ENCODE measurements at places on chromosomes 2 and 18.

- no peak for DNase-seq
Measured at GRCh38 chr2:101139495-101139894, 11.7 kb downstream of the TBC1D8 start.

DNA sequence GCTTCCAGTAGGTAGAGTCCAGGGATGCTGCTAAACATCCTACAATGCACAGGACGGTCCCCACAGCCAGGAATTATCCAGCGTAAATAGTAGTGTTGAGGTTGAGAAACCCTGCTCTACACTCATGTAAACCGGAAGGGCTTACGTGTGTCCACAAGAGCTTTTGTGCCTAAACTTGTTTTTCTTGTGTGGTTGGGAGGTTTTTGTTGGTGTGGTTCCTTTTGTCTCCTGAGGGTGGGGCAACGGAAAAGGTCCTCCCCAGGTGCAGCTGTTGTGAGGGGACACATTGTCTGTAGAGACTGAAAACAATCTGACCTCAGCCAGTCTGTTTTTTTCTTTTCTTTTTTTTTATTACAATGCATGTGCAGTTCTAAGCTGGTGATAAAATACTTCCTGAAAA is 72.7 kb upstream of the MGAT5 start:
- no peak for DNase-seq

DNA sequence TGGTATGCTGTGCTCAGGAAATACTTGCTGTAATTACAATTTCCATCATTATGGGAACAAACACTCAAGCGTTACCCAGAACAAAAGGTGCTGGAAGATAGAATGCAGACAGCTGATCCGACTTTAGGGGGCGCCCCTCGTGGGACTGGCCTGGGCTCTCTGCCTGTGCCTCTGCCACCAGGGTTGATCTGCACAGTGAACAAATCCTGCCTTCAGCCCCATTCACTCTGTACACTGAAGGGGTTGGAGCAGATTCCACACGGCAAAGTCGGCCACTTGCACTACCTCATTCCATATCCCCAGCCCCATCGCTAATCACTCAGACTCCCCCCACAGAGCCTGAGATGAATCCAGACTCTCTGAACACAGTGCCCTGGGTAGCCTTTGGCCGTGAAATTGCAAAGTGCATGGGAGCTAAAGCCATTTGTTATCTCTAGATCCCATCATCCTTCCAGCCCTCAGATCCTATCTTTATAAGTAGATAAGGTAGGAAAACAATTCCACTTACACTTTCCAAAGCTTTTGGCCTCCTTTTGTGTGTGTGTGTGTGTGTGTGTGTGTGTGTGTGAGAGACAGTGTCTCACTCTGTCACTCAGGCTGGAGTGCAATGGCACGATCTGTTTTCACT is 69.3 kb downstream of the INPP5D start:
- DNase-seq: no peak

- no peak for DNase-seq
Measured at GRCh38 chr2:216539120-216539519, 40.5 kb downstream of the RPL37A start.

DNA sequence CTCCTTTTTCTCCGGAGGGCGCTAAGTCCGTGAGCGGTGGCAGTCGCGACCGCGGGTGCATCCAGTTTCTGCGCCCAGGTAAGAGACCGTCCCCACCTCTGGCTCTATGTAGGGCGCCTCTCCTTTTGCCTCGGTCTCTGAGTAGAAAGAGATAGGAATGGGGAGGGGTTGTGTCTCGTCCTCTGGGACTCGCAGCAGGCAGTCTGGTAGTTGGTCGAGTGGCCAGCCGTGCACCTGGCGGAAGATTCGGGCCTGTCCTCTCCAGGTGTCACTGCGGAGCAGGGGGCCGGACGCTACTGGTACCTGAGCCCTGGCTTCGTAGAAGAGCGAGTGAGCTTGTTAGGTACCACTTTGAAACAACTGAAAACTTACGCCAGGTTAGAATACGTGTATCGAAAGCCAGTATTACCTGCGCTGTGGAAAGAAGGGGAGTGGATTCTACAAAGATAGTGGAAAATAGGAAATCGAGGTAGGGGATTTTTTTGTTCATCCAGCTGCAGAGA is 403 bp downstream of the MAP2 start:
- DNase-seq: no peak

DNA sequence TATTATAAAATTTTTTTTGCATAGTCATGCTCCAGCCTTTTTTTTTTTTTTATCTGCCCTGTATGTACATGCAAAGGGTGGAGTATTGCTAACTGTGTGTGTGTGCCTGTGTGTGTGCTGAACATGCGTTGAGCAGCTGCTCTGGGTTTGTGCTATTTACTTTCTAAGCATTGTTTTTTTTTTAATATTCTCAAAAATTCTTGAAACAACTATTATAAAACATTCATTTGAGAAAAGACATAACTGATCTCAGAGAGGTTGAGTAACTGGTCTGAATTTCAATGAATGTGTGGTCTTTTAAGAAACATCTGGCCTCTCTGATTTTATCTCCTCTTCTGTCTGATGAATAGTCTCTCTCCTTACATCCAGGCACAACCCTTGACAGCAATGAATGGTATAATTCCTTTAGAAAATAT is 366.0 kb upstream of the SLC14A2 start:
- DNase-seq: peak; percentile 47

DNA sequence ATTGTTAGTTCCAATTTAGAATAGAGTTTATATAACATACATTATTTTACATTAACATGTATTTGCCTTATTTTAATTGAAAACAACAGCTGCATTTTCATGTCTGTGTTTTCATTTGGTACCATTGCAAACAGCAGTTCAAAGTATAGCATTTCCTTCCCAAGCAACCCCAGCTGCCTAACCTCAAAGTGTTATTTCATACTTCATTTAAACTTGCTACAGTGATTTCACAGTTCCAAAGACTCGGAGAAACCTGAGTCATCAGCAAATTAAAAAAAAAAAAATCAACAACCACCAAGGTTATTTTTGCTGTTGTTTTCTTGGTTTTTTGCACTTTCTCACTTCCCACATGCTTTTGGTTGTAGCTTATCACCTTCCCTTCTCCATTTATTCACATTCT is 236.5 kb upstream of the SPHKAP start:
- no peak for DNase-seq

- no peak for DNase-seq
Measured at GRCh38 chr2:9548506-9548905, 7.1 kb downstream of the ADAM17 start.

DNA sequence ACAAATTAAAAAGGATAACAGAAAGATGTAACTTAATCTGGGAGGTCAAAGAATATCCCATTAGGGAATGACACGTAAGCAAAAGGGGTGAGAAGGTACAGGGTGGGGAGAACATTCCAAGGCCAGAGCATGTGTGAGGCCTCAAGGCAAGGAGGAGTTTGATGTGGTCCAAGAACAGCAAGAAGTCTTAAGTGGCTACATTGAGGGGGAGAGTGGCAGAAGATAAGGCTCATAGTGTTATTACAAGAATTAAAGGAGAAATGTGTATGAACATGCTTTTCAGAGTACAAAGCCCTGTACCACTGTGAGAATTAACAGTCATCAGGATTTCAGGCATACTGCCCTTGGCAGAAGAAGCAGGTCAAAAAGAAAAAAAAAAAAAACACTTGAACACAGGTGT is 174.4 kb upstream of the ERBB4 start:
- DNase-seq: no peak

GRCh38 chr2:225600444-225600843 is 200.9 kb downstream of the NYAP2 start:
- DNase-seq: peak; percentile 23

GRCh38 chr18:56257205-56257604 is 381.2 kb downstream of the TXNL1 start:
- DNase-seq: peak; percentile 63

- peak; percentile 99 for DNase-seq
Measured at GRCh38 chr2:101463911-101464641, 10.8 kb downstream of the RFX8 start.

DNA sequence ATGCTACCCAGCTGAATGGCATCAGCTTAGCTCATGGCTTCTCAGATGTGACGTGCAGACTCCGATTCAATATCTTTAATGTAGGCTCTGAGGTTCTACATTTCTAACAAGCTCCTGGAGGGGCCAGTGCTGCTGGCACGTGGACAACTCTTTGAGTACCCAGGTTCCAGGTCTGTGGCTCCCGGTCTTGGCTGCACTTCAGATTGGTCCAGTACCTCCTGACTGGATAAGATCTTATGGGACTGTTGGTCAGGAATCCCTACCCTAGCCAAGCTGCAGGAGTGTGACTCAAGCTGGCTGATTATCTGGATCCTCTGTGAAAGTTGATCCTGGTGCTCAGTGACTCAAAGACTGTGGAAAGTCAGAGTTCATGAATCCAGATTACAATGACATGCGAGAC is 222.1 kb downstream of the ANKRD30B start:
- DNase-seq: peak; percentile 42

DNA sequence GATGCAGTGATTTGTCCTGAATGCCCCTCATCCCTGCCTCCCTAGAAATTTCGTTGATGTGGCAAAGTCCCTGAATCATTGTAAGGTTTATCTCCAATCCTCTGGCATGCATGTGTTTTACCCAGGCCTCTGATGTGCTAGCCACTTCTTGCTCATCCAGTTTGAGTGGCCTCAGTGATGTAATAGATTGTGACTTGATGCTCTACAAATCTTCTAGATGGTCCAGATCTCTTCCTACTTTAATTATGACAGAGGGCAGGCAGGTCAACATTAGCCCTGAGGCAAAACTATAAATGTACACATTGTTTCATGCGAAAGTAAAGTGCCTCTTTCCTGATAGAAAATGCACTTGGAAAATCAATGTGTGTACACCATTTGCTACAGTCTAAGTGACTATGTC is 54.5 kb downstream of the LONRF2 start:
- no peak for DNase-seq

- peak; percentile 81 for DNase-seq
Measured at GRCh38 chr2:181203412-181203811, 223.0 kb downstream of the UBE2E3 start.

- no peak for DNase-seq
Measured at GRCh38 chr2:59353306-59353921, 1112.3 kb upstream of the FANCL start.

DNA sequence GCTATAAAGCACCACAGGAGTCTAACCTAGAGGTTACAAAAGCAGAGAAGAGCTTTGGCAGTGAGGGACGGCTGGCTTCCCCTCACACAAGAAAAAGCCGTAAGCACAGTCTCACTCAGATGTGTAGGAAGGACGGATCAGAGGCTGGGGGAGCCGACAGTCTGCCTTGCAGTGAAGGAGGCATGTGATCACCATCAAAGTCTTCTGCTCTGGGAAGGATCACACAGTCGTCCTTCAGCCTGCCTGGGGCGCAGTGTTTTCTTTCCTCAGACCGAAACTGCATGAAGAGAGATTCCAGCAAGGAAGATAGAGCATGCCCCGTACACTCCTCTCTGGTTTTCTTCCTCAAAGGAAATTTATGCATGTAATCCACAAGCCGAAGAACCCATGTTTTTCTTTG is 24.1 kb downstream of the GATA6 start:
- peak; percentile 10 for DNase-seq

DNA sequence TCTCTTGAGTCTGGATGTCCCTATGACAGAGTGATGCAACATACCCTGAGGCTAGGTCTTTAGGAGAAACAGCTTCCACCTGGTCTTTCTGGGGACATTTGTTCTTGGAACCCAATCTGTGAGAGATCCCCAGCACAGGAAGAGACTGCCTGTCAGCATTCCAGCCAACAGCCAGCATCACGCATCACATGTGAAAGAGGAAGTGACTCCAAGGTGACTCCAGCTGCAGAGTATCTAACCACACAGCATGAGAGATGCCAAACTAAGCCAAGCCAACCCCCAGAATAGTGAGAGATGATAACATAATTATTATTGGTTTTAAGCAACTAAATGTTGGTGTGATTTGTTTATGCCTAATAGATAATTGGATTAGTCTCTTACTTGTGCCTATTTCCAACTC is 35.7 kb downstream of the C18orf63 start:
- peak; percentile 82 for DNase-seq

GRCh38 chr2:188576651-188577050 is 285.0 kb downstream of the GULP1 start:
- DNase-seq: no peak

DNA sequence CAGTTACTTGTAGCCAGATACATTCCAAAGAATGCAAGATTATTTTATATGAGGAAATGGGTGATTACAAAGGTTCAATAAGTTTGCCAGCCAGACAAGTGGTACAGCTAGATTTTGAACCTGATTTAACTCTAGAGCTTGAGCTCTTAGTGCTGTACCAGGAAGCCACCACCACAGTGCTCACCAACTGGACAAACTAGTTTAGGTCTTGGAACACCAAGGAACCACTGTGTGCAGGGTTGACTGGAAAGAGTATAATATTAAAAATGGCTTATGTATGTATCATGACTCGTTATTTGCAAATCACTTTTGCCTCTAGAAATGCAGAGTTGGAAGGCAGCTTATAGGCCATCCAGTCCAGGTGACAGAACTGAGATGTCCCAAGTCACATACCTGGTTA is 177.2 kb downstream of the TXNL1 start:
- DNase-seq: no peak

GRCh38 chr2:9844036-9844483 is 786 bp downstream of the TAF1B start:
- peak; percentile 59 for DNase-seq

GRCh38 chr2:120504936-120505705 is 159.2 kb downstream of the INHBB start:
- no peak for DNase-seq

DNA sequence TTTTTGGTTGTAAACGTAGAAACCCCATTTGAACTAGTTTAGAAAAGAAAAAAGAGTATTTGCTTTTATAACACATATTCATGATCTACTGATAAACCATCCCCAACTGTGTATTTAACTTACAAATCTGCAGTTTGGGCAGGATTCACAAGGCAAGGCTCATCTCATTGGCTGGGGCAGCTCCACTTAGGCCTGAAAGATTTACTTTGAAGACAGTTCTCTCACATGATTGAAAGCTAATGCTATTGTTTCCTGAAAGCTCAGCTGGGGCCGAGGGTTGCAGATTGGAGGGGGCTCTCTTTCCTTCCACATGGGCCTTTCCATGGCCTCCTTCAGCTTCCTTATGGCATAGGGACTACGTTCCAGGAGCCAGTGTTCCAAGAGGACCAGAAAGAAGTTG is 47.4 kb downstream of the ARHGAP15 start:
- DNase-seq: peak; percentile 0

- DNase-seq: no peak
Measured at GRCh38 chr18:55376387-55376786, 211.6 kb downstream of the TCF4 start.

GRCh38 chr18:44342162-44342561 is 338.5 kb upstream of the SETBP1 start:
- DNase-seq: no peak

All from cardiac fibroblast (primary cell).